A549 treated with RU486 at 1 μM for 4 hours (cell line): ENCODE measurements at places on chromosomes 12 and 14. TPM values are rescaled to one million over a fixed set of nuclear protein-coding genes. Genes with fewer than 3 reads are reported as not detected.

OASL gene
- 4.8 to 7.3 TPM (median 6.1 TPM) in 5 replicates for total RNA-seq

CABP1 gene
- 0.15 to 0.23 TPM (median 0.21 TPM) in 3 of 5 replicates, not detected in the others for total RNA-seq

MMAB gene
- 23.1 to 30.9 TPM (median 28.3 TPM) in 5 replicates for total RNA-seq

CIROP gene
- total RNA-seq, result not detected in 5 replicates

STYX gene
- 2.4 to 6.1 TPM (median 5.1 TPM) in 5 replicates for total RNA-seq

RBP5 gene
- not detected in 5 replicates for total RNA-seq

TMEM179 gene
- total RNA-seq, result 0.16 to 0.46 TPM (median 0.35 TPM) in 5 replicates

GPD1 gene
- total RNA-seq, result 0.12 to 0.40 TPM (median 0.25 TPM) in 5 replicates

ERP27 gene
- not detected in 5 replicates for total RNA-seq

FGD6 gene
- 12.8 to 17.5 TPM (median 16.3 TPM) in 5 replicates for total RNA-seq

KLHDC1 gene
- 0.17 to 0.76 TPM (median 0.36 TPM) in 5 replicates for total RNA-seq

KERA gene
- total RNA-seq, result not detected in 5 replicates

SRRM4 gene
- not detected in 5 replicates for total RNA-seq

ACADS gene
- 8.2 to 12.9 TPM (median 10.9 TPM) in 5 replicates for total RNA-seq

TMEM253 gene
- 0.53 to 1.3 TPM (median 0.85 TPM) in 5 replicates for total RNA-seq

B4GALNT1 gene
- 29.9 to 52.0 TPM (median 44.1 TPM) in 5 replicates for total RNA-seq

VWF gene
- total RNA-seq, result 0.06 to 0.42 TPM (median 0.15 TPM) in 5 replicates

CCDC184 gene
- total RNA-seq, result 3.0 to 3.4 TPM (median 3.3 TPM) in 5 replicates

FAM181A gene
- not detected in 5 replicates for total RNA-seq

MUCL1 gene
- not detected in 5 replicates for total RNA-seq

GPHB5 gene
- not detected in 5 replicates for total RNA-seq

TAS2R30 gene
- not detected in 5 replicates for total RNA-seq

CAPS2 gene
- 1.3 to 3.0 TPM (median 1.6 TPM) in 5 replicates for total RNA-seq

KCNH3 gene
- 2.1 to 3.3 TPM (median 2.8 TPM) in 5 replicates for total RNA-seq

BDKRB2 gene
- total RNA-seq, result 2.1 to 3.6 TPM (median 3.2 TPM) in 5 replicates

OTOGL gene
- 0.02 TPM in 1 of 5 replicates, not detected in the others for total RNA-seq

TAS2R14 gene
- total RNA-seq, result 0.38 to 0.81 TPM (median 0.73 TPM) in 5 replicates

ZFHX2 gene
- 0.88 to 2.1 TPM (median 1.2 TPM) in 5 replicates for total RNA-seq

SLC5A8 gene
- total RNA-seq, result not detected in 5 replicates

EML1 gene
- 34.2 to 43.3 TPM (median 40.6 TPM) in 5 replicates for total RNA-seq

NXPH4 gene
- total RNA-seq, result 3.9 to 6.8 TPM (median 5.6 TPM) in 5 replicates

HNF1A gene
- total RNA-seq, result 3.7 to 7.0 TPM (median 6.1 TPM) in 5 replicates

TEDC1 gene
- 24.5 to 50.1 TPM (median 47.5 TPM) in 5 replicates for total RNA-seq

ACOT4 gene
- total RNA-seq, result 1.5 to 2.8 TPM (median 2.1 TPM) in 5 replicates

GPR135 gene
- 0.96 to 1.1 TPM (median 0.98 TPM) in 5 replicates for total RNA-seq

CSRP2 gene
- total RNA-seq, result 20.5 to 24.3 TPM (median 20.9 TPM) in 5 replicates

KRT85 gene
- 0.12 TPM in 1 of 5 replicates, not detected in the others for total RNA-seq

PUS7L gene
- total RNA-seq, result 1.4 to 4.5 TPM (median 3.9 TPM) in 5 replicates

PPP2R5C gene
- 59.2 to 74.7 TPM (median 70.6 TPM) in 5 replicates for total RNA-seq

CHD8 gene
- 39.2 to 42.9 TPM (median 40.5 TPM) in 5 replicates for total RNA-seq

DIO3 gene
- 0.12 TPM in 1 of 5 replicates, not detected in the others for total RNA-seq

SERPINA1 gene
- total RNA-seq, result 0.45 to 3.1 TPM (median 0.61 TPM) in 5 replicates

RD3L gene
- not detected in 5 replicates for total RNA-seq

TRPV4 gene
- 0.08 to 0.17 TPM (median 0.10 TPM) in 5 replicates for total RNA-seq

ERP29 gene
- 119 to 141 TPM (median 128 TPM) in 5 replicates for total RNA-seq

CLEC9A gene
- not detected in 5 replicates for total RNA-seq

KRT6B gene
- not detected in 5 replicates for total RNA-seq

CLIP1 gene
- 40.3 to 58.9 TPM (median 45.6 TPM) in 5 replicates for total RNA-seq
